ENCODE measurements at places on chromosomes 16 and 17.

DNA sequence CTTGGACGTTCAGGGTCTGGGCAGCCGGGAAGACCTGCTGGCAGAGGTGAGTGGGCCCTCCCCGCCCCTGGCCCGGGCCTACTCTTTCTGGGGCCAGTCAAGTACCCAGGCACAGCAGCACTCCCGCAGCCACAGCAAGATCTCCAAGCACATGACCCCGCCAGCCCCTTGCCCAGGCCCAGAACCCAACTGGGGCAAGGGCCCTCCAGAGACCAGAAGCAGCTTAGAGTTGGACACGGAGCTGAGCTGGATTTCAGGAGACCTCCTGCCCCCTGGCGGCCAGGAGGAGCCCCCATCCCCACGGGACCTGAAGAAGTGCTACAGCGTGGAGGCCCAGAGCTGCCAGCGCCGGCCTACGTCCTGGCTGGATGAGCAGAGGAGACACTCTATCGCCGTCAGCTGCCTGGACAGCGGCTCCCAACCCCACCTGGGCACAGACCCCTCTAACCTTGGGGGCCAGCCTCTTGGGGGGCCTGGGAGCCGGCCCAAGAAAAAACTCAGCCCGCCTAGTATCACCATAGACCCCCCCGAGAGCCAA lies 8.6 kb upstream of the ABCC3 start:
- peak; percentile 87 for DNase-seq

- no peak for DNase-seq
Measured at GRCh38 chr16:72287649-72288048, 115.7 kb upstream of the PMFBP1 start.

DNA sequence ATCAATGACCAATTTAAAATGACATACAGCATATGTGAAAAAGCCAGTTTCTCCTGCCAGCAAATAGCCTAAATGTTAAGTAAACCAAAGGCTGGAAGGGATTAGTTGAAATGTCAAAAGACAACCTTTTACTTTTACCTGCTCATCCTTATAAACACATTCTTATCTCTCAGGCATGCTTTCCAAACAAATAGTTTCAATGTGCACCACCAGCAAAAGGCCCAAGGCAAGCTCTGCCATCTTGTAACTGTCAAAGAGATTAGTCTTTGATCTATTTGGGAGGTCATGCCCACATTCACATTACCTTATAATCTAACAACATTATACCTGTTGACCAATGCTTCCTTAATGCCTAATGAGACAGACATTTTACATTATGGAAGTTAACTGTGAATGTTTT lies 132.2 kb upstream of the NACA2 start:
- no peak for DNase-seq

DNA sequence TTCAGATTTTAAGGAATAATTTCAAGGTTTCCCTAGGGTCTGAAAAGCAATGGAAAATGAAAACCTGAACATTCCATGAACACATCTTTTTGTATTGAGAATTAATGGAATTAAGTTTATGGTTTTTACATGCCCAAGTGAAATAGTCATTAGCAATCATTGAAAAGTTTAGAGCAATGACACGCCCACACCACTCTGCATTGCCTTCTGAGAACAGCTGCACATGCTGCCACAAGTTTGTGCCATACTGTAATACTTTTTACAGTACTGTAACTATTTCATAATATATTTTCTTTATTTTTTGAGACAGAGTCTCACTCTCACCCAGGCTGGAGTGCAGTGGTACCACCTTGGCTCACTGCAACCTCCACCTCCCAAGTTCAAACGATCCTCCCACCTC lies 345.2 kb upstream of the PMFBP1 start:
- DNase-seq: no peak
